ENCODE measurements at places on chromosomes 2 and 18. TPM values are rescaled to one million over a fixed set of nuclear protein-coding genes. Genes with fewer than 3 reads are reported as not detected.

GRCh38 chr2:18483896-18484295 is 76.6 kb downstream of the RDH14 start:
- DNase-seq, result no peak

- DNase-seq, result no peak
Observed at GRCh38 chr18:56945171-56946083, 201.5 kb upstream of the BOD1L2 start.

DNA sequence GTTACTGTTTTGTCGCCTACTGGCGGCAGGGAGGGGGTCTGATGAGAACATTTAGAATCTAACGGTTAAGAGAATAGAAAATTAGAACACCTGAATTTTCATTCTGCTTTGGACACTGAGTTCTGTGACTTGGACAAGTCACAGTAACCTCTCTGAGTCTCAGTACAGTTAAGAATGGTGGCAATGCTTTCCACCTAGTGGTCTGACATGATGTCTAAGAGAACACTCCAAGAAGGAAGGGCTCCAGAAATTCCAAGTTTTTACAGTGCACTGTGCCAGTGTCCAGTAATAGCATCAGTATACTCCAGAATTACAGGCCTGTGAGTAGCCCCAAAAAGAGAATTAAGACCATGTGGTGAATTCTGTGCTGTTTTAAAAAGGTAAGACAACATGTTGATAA is 174.1 kb upstream of the ZFP36L2 start:
- no peak for DNase-seq

- no peak for DNase-seq
Observed at GRCh38 chr2:50991602-50992001, 40.3 kb downstream of the NRXN1 start.

DNA sequence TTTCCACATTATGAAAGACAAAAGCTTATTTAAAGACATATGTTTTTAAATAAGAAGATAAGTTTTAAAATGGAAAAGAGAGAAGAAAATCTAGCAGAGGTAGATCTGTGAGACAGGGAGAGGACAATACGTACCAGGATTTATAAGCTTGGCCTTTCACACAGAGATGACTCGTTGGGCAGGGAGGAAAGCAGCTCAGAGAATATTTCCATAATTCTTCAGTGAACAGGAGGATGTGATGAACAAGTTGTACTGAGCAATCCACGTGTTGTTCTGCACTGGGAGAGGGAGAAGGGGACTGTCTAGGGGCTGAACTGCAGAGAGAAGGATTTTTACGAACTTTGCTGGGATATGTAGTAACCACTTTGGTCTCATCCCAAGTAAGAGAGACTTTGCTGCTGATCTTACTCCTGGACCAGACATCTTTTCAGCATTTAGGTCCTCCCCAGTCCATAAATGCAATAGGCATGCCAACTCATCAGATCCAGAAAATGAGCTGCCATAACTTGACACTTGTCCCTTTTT is 162.5 kb upstream of the SETBP1 start:
- no peak for DNase-seq

- DNase-seq, result no peak
Observed at GRCh38 chr2:196314157-196314556, 142.8 kb upstream of the STK17B start.

DNA sequence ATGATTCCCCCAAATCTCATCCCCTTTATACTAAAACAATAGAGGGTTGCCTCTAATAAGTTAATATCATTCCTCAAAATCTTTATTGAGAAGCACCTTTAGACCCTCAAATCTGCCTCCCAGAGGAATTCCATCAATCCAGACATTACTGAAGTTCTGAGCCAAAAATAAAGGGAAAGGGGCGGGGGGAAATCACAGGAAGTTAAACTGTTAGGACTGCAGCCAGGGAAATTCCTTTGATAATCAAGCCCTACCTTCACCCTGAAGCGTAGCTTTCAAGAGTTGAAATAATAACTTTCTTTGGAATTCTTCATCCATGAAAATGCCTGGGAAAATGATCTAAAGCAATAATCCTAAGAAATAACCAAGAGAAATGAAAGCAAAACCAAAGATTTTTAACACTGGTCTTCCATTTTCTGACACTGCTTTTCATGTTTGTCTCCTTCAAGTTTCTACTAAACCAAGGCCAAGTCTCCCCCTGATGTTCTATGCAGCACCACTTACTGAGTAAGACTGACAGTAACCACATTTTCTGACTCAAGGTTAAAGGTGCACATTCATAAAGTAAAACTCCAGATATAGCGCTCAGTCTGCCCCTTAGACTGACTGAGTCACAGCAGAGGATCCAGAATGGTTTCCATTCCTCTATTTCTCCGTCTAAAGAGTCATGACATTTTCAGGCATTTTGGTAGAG is 78.2 kb downstream of the TCF4 start:
- no peak for DNase-seq

DNA sequence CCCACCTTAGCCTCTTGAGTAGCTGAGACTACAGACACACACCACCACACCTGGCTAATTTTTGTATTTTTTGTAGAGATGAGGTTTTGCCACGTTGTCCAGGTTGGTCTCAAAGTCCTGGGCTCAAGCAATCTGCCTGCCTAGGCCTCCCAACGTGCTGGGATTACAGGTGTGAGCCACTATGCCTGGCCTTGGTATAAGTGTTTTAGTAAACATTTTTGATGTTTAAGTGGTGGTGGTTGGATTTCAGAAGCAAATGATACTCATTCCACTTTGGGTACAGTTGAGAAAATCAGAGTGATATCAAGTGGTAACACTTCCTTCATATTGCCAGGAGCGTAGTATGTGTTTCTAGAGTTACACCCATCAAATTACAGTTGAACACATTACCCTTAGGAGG is 25.4 kb downstream of the ACADL start:
- DNase-seq, result no peak

DNA sequence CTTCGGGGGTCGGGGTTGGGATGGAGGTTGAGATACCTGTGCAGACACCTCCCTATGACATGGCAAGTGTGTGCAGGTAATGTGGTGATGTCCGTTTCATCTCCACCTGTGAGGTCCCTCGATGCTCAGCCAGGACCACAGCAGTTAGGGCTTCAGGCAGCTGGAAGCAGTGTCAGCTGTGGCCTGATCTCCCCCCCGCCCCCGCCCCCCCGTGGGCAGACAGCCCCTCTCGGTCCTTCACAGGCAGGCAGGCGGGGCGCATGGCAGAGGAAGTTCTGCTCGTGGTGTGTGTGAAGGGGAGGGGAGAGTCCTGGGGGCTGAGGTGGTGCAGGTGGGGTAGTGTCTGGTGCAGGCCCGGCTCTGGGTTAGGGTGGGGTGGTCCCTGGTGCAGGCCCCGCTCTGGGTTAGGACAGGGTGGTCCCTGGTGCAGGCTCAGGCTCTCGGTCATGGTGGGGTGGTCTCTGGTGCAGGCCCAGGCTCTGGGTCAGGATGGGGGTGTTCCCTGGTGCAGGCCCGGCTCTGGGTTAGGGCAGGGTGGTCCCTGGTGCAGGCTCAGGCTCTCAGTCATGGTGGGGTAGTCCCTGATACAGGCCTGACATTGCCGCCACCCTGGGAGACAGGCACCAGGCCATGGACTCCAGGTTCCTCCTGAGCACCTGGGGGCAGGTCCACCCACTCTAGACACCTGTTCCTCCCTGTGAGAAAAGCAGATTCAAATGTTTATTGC is 94.3 kb downstream of the NFATC1 start:
- no peak for DNase-seq

GRCh38 chr18:77671456-77672167 is 422.0 kb downstream of the GALR1 start:
- no peak for DNase-seq

- no peak for DNase-seq
Observed at GRCh38 chr2:47096451-47096850, 58.7 kb downstream of the STPG4 start.

GRCh38 chr2:40666398-40666797 is 214.5 kb upstream of the SLC8A1 start:
- DNase-seq, result no peak

- no peak for DNase-seq
Observed at GRCh38 chr18:3799515-3799914, 349.5 kb downstream of the TGIF1 start.

- DNase-seq, result no peak
Observed at GRCh38 chr18:75107931-75108276, 101.0 kb downstream of the PTGR3 start.

GRCh38 chr18:27901424-27902226 is 275.3 kb downstream of the CDH2 start:
- DNase-seq, result no peak

GRCh38 chr2:2187196-2187595 is 143.9 kb downstream of the MYT1L start:
- DNase-seq, result no peak

DNA sequence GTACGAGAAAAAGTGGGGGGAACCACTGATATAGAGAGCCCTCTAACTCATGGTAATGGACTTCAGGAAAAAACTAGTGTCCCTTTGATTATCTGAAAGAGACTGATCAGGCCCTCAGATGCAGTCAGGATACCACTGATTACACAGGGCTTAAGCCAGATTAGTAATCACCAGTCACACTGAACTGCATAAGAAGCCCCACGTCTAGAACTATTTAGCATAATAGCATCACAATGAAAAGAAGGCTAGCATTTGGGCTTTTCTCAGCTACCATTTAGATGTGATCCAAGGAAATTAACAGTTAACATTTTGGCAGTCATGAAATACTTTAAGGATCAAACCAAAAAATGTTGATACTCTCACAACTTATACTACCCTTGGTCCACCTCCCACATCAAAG is 813.1 kb upstream of the POU3F3 start:
- DNase-seq, result no peak

GRCh38 chr2:20172273-20173055 is 52.5 kb downstream of the SDC1 start:
- DNase-seq, result no peak

DNA sequence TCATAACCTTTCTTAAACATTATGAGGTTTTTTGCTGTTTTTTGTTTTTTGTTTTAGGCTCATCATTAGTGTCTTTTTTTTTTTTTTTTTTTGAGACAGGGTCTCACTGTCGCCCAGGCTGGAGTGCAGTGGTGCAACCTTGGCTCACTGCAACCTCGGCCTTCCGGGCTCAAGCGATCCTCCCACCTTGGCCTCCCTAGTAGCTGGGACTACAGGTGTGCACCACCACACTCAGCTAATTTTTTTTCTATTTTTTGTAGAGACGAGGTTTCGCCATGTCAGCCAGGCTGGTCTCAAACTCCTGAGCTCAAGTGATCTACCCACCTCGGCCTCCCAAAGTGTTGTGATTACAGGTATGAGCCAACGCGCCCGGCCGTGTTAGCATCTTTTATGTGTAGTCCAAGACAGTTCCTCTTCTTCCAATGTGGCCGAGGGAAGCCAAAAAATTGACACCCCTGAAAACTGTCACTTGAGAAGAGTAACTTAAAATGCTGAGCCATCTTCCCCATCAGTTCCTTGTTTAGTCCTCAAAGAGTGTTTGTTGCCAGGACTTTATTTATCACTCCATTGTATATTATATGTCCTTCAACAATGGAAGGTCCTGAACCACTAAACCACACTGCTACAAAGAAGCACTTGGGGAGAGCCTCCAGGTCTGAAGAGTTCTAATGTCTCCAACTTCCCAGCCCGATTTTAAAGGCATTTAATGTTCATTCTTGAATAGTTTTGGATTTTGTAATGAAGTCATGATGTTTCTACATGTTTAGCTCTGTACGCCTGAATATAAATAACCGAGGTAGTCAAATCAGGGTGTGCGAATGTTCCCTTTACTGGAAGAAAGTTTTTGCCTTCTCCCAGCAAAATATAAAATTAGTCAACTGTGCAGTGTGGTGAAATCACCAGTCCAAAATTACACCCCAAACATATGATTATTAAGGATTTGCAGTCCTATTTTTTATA is 26.4 kb downstream of the ZNF516 start:
- DNase-seq, result no peak

DNA sequence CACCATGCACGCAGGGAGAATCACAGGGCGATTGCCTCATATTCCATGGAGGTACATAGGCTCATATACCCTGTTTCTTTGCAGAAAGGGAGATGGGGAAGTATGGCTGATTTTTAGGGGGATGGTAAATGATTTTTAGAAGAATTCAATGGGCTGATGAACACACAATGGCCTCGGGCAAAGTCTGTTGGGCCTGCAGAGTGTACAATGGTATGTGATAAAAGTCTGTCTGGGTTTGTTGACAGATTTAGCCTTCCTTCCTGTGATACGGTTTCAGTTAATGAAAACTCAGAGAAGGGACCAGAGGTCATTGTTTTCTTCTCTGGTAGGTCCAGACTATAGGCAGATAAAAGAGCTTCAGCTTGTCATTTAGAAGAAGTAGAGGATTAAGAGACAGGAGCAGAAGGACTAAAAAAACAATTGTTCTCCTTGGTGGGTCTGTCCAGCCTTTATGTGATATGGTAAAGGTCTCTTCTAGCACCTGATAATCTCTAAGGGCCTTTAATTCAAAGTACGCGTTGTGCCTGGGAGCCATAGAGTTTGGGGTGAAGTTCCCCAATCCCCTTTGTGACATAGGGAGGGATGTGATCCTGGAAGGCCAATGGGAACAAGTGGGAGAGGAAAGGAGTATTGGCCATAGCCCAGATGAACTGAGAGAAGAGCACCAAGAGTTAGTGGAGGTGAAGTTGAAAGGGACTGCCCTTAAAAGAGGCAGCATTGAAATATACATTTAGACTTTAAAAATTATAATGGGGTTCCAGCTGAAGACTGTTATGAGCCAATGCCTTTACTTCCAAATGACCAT is 107.5 kb upstream of the SERPINE2 start:
- DNase-seq, result no peak

GRCh38 chr2:186995092-186995491 is 146.1 kb upstream of the ZSWIM2 start:
- DNase-seq, result no peak

- no peak for DNase-seq
Observed at GRCh38 chr18:27608742-27609141, 423.6 kb upstream of the CHST9 start.

- no peak for DNase-seq
Observed at GRCh38 chr2:210009126-210009525, 6.7 kb downstream of the RPE start.

- no peak for DNase-seq
Observed at GRCh38 chr18:36629138-36629530, 199.7 kb downstream of the TPGS2 start.

- DNase-seq, result no peak
Observed at GRCh38 chr18:12968619-12969018, 20.8 kb downstream of the SEH1L start.

The OSBPL1A gene
- 3.4 TPM for total RNA-seq

The HOXD9 gene
- total RNA-seq, result not detected

The BMP10 gene
- not detected for total RNA-seq

The COLEC12 gene
- total RNA-seq, result not detected

The NYAP2 gene
- total RNA-seq, result 0.06 TPM

The NT5DC4 gene
- not detected for total RNA-seq

The C18orf32 gene
- 40.2 TPM for total RNA-seq

The ZBTB14 gene
- total RNA-seq, result 26.3 TPM

The IL1RL2 gene
- total RNA-seq, result not detected

The ITM2C gene
- total RNA-seq, result 28.9 TPM

The AFF3 gene
- total RNA-seq, result 20.8 TPM

The MAPK4 gene
- not detected for total RNA-seq

The SRD5A2 gene
- not detected for total RNA-seq

The NCKAP5 gene
- total RNA-seq, result not detected

The ITGA4 gene
- total RNA-seq, result 150 TPM

The MYL12B gene
- 216 TPM for total RNA-seq

Data from T-cell (primary cell).